MG63 (cell line): ENCODE measurements at places on chromosomes 1 and 21. TPM values are rescaled to one million over a fixed set of nuclear protein-coding genes. Genes with fewer than 3 reads are reported as not detected.

GRCh38 chr1:152932170-152932811, 14.7 kb upstream of the SPRR5 start:
- no peak for DNase-seq

- DNase-seq: no peak
These were observed 31.2 kb upstream of the IFNAR2 start for GRCh38 chr21:33198346-33199099.

- no peak for DNase-seq
These were observed 904 bp downstream of the GJB3 start for GRCh38 chr1:34781844-34782391.

GRCh38 chr1:154335025-154335714, 9.8 kb downstream of the ATP8B2 start:
- DNase-seq: peak; percentile 74

- DNase-seq: peak; percentile 58
These were observed 569.1 kb downstream of the NPHP4 start for GRCh38 chr1:5423109-5423508.

- peak; percentile 65 for DNase-seq
These were observed 673 bp downstream of the PIK3C2B start for GRCh38 chr1:204493984-204494280.

DNA sequence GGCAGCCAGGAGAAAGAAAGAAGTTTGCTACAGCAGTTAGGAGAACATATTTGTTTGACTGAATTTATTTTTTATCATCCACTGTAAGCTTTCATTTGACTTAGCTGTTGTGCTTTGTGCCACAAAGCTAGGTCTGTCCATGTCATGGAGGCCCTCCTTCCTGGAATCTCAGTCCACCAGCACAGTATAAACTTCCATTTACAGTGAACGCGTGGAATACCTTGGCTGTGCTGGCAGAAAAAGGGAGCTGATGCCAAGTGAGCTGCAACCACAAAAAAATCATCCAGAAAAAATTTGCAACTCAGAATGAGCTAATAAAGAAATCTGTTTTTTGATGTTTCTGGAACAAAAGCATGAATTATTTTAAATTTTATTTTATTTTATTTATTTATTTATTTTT, 72.6 kb downstream of the ATP6V1G3 start:
- peak; percentile 75 for DNase-seq

Gene GPR25
- not detected in 2 replicates for total RNA-seq
